Thymus (tissue), 14 donors: ENCODE measurements at places on chromosomes 3 and 15. TPM values are rescaled to one million over a fixed set of nuclear protein-coding genes. Genes with fewer than 3 reads are reported as not detected.
A peak's percentile ranks its signal among the peaks of the same experiment; 100 is the strongest.

EXOG gene
- polyA plus RNA-seq: 14.4 TPM

GOLGA6L7 gene
- polyA plus RNA-seq: 0.05 TPM

SPSB4 gene
- 0.30 TPM for polyA plus RNA-seq

CACNA1D gene
- 0.57 TPM for polyA plus RNA-seq

PLA2G4E gene
- polyA plus RNA-seq: 0.62 TPM

DNA sequence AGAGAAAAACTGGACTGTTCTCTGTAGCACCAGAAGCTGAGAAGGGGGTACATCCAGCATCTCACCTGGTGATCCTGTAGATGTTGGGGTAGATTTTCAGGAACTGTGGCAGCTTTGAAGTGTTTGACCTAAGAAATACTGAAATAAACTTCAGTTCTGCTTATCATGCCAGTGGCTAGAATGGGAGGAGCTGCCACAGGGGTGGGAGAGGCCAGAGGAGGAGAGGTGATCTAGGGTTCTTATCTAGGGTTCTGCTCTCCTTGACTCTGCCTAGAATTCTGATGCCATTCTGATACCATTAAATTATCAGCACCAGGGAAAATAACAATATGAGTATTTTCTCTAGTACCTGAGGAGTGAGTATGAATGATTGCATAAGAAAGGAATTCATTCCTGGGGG lies 10.2 kb upstream of the CPOX start:
- no peak for DNase-seq

EFCC1 gene
- polyA plus RNA-seq: 1.5 TPM

ARRDC4 gene
- 13.3 TPM for polyA plus RNA-seq

GPR149 gene
- polyA plus RNA-seq: 0.02 TPM

RYK gene
- polyA plus RNA-seq: 53.6 TPM

GRCh38 chr3:183281126-183281797 lies 28.2 kb downstream of the B3GNT5 start:
- DNase-seq: no peak

SRGAP3 gene
- 3.9 TPM for polyA plus RNA-seq

DNA sequence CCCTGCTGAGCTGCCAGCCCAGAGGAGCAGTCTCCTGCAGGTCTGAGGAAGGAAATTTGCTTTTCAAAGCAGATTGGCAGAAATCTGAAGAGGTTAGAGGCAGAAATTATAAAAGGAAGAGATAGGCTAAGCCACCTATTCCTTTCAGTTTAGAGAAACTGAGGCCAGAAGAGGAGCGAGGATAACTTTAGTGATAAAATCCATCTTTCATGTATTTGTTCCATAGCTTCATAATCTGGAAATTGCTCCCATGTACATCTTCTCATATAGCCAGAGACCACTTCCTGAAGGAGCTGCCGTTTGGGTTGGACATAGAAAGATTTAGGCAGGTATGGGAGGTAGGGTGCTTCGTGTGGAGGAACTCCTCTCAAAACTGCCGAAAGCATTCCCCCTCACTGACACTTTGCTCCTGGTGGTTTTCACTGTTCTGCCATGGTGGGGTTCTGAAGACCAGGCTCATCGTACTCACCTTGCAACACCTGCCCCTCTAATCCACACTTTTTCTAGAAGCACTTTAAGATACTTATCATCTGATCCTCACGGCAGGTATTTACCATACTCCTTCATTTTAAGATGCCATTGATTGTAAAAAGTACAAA lies 670 bp upstream of the ACAP2 start:
- DNase-seq: no peak

TM4SF1 gene
- 38.8 TPM for polyA plus RNA-seq

DNA sequence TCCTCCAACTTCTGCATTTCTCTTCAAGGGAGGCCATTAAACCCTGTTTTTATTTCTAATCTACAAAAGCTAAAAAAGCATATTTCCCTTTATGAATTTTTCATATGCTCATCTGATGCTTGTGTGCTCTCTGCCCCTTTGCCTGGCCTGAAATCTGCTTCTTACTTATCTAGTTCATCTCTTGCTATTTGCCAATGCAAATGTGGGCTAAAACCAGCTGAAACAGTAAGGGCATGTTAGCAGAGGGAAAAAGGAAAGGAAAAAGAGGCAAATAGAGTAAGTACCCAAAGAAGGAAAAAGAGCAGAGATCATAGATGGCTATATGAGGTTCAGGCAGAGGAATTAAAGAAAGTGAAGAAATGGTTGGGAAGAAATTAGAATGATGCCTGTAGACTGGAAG lies 185.2 kb downstream of the CNTN4 start:
- no peak for DNase-seq

LNP1 gene
- 1.6 TPM for polyA plus RNA-seq

DNA sequence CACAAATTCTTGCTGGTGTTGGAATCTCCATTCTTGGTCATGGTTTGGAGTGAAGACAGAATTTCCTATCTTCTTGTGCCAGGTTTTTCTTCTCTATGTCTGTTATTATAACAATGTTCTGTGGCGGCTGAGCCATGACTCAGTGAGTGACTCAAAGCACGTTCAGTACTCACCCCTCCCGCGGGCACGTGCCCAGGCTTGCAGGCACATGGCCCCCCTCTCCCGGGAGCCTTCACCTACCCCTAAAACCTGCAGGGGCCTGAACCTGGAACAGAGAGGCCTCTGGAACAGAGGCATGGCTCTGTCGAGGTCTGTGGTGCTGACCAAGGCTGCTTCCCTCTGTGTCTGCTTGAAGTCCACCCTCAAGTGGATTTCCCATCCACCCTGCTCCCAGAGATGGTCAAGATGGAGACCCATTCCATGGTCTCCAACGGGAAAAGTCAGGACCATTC lies 27.6 kb downstream of the PLXNB1 start:
- no peak for DNase-seq

DNA sequence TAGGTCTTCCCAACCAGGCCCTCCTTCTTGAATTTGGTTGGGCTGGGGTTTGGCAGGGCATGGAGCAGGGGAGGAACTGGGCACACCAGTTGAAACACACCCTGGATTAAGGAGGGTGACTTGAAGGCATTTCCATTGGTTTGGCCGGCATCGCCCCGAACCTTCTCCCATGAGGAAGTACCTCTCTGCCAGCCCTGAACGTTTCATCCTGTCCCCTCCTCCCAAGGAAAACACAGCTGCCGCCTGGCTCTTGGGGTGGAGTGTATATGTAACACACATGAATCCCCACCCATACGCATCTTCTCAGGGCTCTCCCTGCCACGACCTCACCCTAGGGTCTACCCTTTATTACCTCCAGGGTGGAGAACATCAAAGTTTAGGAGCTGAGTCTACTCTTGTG lies 14.6 kb downstream of the UBAP1L start:
- DNase-seq: no peak

CCR9 gene
- 133 TPM for polyA plus RNA-seq

GRCh38 chr15:80418892-80419537 lies 14.8 kb downstream of the ARNT2 start:
- DNase-seq: no peak

FES gene
- polyA plus RNA-seq: 19.4 TPM

HEMK1 gene
- polyA plus RNA-seq: 43.4 TPM

CDHR4 gene
- 0.18 TPM for polyA plus RNA-seq

- DNase-seq: no peak
Observed at GRCh38 chr3:87145553-87145952, 81.6 kb upstream of the CHMP2B start.

ACKR2 gene
- polyA plus RNA-seq: 0.82 TPM

DNA sequence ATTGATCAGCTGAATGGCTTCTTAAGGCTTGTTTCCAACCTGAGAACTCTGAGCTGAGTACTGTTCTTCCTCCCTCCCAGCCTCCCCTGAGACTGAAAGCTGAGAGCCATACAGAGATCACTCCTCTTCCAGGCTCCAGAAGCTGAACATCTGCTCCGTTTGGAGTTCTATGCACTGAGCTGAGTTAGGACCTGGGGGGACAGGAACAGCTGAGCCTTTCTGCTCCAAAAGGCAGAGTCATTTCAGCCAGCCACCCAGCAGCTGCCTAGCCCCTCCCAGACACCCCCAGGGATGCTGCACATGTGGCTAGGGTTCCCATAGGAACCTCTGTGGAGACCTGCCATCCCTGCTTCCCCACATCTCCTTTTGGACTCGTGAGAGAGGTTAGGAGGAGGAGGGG lies 64.2 kb upstream of the GLCE start:
- no peak for DNase-seq

SERINC4 gene
- polyA plus RNA-seq: 0.52 TPM

- DNase-seq: no peak
Observed at GRCh38 chr15:69848551-69849231, 249.0 kb downstream of the TLE3 start.

- DNase-seq: no peak
Observed at GRCh38 chr3:94065819-94066480, 3.1 kb downstream of the NSUN3 start.

SHC4 gene
- 0.64 TPM for polyA plus RNA-seq

EPB42 gene
- polyA plus RNA-seq: 0.21 TPM

DNA sequence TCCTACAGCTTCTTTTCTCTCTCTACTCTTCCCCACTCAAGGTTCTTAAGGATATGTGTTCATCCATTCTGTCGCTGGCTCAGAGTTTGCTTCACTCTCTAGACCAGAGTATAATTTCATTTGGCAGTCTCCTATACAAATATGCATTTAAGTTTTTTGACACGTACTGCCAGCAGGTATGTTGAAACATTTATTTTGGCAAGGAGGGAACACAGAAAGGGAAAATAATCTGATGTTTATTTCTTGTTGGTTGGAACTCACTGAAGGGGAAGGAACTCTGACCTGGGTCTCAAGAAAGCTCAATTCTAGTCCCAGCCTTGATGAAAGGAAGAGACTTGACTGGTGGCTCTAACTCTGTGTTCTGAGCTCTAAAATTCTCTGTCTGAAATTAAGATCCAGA lies 21.6 kb downstream of the FANCD2 start:
- DNase-seq: no peak

DNA sequence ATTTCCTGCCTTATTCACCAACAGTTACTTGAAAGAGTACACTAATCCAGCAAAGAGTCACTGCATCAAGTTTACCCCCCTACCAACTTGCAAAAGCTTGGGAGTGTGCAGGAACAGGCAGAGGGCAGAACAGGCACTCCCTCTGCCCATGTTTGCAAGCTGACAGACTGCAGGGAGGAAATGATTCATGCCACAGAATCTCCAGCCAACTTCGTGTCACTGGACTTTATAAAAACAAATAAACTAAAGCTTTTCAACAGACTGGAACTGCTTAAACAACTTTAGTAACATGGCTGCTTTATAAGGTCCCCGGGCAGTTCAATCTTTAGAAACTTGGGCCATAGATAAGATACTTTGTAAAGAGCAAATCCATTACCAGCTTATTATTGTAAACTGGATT lies 129.5 kb downstream of the THRB start:
- DNase-seq: no peak

TRPM1 gene
- 0.02 TPM for polyA plus RNA-seq

DNA sequence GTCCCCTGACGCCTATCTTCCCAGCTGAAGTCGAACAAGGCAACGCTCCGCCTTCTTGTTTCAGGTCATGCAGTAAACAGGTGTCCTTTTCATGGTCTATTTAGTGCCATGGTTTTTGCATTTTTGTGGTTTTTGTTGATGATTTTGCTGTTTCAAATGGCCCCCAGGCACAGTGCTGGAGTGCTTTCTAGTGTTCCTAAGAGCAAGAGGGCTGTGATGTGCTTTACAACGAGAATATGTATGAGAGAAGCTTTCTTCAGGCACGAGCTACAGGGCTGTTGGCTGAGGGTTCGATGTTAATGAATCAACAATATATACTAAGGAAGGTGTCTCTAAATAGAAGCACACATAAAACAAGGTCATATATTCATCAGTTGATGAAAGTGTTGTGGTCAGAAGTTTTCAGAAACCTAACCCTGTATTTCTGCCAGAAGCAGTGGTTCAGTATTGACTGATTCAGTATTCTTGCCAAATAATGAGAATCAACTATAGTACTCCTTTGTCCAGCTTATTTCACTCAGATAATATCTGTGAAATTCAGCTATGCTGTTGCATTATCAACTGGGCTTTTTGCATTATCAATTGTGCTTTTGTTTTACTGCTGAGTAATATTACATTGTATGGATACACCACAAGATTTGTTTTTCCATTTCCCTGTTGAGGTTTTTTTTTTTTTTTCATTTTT lies 18.5 kb downstream of the LIMD1 start:
- DNase-seq: peak; percentile 64

DNA sequence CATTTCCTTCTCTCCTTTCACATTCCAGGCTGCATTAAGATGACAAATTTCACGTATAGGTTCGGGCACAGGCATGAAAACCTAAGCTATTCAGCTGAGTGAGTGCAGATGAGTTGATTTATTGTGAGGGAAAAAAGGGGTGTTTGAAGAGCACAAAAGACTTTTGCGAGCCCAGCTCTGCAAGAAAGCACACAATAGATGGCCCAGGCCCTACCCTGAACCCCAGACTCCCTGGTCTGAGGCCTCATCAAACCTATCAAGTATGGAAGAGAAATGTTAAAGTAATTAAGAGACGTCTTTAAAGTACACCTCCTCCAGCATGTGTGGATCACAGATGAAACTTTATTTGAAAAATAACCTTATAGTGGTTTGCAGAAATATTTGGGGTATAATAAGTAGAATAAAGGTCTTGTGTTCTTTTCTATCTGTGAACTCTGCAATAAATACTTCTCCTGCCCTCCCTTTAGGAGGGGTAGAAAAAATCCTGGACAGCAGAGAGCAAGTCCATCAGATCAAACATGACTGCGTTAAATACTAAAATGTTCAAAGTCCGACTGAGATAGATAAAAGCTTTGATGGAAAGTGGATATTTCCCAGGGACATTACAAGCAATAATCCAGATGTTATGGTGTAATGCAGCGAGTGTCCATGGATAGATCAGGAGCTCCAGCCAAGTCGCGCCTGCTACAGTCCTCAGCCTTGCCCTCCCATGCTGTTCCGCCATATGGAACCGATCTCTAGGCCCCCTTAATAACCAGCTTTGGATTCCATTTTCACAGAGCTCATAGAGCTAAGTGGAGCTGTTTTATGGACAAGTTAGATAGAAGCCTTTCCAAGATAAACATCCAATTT lies 121.5 kb downstream of the MCTP2 start:
- DNase-seq: no peak

ULK3 gene
- polyA plus RNA-seq: 59.4 TPM

DNAJA4 gene
- 19.0 TPM for polyA plus RNA-seq

DNA sequence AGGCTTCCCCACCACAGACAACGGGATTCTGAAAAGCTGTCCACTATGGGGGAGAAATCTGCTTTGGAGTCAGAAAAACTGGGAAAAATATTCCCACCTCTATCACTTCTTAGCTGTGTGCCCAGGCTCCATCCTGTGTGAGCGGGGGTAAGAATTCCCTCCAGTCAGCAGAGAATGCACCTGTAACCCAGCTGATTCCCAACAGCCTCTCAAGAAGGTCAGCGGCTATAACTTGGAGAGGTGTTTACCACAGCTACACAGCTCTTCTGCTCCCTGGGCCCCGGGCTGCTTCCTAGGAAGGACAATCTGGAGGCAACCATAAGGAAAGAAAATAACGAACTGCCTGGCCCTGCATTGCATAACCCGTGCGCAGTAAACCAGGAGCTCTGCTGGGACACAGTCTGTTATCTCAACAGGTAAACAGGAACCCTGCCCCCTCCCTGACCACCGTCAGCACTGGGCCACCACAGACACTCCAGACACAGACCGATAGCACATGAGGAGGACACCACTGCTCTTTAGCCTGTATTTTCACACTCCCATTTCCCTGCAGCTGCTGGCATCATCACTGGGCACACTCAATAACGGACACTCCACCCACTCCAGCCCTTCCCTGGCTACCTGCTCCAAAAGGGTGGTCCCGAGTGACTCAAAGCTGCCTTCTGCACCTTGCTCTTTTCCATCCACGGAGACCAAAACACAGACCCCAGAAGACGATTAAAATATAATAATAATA lies 2.1 kb downstream of the RAB43 start:
- DNase-seq: no peak

- no peak for DNase-seq
Observed at GRCh38 chr15:63987796-63988378, 58.4 kb downstream of the DAPK2 start.
